Spinal cord (tissue), 10 donors: ENCODE measurements at places on chromosomes 16 and 17. TPM values are rescaled to one million over a fixed set of nuclear protein-coding genes. Genes with fewer than 3 reads are reported as not detected.

CDH11 gene
- total RNA-seq = 179 TPM

MEIOB gene
- 2.6 TPM for total RNA-seq

GTF3C1 gene
- total RNA-seq = 77.5 TPM

CSH2 gene
- total RNA-seq = 7.2 TPM

PLCG2 gene
- 8.3 TPM for total RNA-seq

CX3CL1 gene
- total RNA-seq = 15.5 TPM

STH gene
- 0.66 TPM for total RNA-seq

PRSS33 gene
- not detected for total RNA-seq

TEX19 gene
- not detected for total RNA-seq

ABCC12 gene
- total RNA-seq = 0.11 TPM
